ENCODE measurements at places on chromosomes 2 and 18.

DNA sequence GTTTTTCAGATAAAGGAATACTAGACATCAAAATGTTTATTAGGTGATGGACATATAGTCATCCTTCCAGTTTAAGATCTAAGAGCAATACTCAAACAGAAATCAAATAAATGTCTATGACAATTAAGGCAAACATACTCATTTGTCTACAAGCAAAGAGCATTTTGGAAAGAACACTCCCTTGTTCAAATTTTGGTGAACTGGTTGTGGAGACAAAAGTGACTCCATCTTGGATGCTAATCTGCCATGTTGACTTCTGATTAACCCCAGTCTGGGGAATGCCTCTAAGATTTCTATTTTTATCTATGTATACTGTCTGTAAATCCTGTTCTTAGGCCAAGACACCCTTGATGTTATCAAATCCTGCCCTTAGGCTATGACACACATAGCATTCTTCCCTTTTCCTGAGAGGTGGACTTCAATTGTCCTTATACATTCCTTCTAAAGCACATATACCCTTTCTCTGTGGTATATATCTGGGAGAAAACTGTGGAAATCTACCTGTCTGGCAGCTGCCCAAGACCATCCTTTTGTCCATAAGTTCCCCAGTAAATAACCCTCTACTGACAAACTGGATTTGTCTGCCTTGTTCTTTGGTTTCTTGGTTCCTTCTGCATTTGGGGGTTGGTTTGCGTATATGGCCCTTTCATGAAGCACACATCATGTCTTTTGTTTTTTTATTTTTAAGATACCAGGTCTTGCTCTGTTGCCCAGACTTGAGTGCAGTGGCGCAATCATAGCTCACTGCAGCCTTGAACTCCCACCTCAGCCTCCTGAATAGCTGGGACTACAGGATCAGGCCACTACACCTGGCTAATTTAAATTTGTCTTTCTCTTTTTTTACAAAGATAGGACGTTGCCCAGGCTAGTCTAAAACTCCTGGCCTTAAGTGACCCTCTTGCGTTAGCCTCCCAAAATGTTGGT, 12.5 kb upstream of the PLEKHM3 start:
- no peak for DNase-seq

DNA sequence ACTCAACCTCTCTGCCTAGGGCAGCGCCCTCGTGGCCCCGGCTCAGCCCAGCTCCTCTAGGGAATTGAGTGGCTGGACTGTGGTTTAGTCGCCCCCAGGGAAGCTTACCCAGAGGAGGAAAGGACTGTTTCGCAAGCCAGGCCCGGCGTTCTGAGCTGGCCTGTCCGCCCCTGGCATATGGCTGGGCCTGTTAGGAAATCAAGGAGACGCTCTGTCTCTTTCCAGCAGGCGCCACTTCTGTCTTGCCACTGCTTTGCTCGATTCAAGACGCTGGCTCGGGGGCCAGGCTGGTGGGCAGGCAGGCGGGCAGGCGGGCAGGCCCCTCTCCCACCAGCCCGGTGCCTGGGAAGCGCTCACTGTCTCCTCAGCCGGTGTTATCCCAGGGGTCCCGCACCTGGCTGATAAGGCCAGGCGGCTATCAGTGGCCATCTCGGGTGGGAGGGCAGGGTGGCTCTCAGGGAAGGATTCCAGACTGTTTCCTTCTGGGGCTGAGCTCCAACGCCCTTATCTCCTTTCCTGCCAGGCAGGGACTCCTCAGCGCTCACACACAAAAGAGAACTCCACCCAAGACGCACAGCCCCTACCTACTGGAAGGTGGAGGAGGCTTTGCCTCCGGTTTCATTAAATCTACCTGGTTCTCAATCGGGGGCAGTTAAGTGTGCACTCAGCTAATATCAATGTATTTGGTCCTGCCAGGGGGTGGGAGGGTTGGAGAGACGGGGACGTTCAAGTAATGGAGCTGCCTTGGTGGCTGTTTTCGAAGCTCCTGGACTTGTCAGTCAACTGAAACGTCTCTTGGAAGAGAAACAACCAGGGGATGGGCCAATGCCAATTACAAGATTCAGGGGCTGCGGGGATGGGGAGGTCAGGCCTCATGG, 109.1 kb downstream of the SMAD7 start:
- no peak for DNase-seq

DNA sequence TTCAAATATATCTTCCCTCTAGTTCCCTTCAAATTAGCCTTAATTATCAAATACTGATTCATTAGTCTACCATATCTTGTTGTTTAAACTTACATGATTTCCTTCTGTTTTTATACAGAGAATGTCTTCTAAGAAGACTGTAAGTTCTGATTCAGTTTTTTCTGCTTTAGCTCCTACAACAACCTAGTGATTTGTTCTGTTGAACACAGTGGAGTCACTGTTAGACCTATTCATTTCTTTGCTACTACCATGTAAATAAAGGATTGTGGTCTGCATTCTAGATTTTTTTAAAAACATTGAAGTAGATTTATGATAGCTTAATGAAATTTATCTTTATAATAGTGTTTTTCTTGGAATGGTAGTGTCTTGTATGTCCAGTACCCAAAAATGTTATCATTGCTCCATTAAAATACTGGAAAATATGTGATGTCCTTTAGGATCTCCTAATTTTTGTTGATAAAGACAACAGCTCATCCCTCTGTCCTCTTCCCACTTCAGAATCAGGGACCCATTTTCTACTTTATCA, 146.4 kb downstream of the MBD5 start:
- no peak for DNase-seq

GRCh38 chr2:218427741-218428140, 8.8 kb downstream of the VIL1 start:
- peak; percentile 39 for DNase-seq

DNA sequence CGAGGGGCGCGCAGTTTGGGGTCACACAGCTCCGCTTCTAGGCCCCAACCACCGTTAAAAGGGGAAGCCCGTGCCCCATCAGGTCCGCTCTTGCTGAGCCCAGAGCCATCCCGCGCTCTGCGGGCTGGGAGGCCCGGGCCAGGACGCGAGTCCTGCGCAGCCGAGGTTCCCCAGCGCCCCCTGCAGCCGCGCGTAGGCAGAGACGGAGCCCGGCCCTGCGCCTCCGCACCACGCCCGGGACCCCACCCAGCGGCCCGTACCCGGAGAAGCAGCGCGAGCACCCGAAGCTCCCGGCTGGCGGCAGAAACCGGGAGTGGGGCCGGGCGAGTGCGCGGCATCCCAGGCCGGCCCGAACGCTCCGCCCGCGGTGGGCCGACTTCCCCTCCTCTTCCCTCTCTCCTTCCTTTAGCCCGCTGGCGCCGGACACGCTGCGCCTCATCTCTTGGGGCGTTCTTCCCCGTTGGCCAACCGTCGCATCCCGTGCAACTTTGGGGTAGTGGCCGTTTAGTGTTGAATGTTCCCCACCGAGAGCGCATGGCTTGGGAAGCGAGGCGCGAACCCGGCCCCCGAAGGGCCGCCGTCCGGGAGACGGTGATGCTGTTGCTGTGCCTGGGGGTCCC, at the start of gene ITGA4:
Gene ITGA4, plus strand, starts transcription at position 266 of the 620 bp plus-strand sequence. Its CDS starts 269 bp downstream, at position 535.
- DNase-seq = peak; percentile 90

DNA sequence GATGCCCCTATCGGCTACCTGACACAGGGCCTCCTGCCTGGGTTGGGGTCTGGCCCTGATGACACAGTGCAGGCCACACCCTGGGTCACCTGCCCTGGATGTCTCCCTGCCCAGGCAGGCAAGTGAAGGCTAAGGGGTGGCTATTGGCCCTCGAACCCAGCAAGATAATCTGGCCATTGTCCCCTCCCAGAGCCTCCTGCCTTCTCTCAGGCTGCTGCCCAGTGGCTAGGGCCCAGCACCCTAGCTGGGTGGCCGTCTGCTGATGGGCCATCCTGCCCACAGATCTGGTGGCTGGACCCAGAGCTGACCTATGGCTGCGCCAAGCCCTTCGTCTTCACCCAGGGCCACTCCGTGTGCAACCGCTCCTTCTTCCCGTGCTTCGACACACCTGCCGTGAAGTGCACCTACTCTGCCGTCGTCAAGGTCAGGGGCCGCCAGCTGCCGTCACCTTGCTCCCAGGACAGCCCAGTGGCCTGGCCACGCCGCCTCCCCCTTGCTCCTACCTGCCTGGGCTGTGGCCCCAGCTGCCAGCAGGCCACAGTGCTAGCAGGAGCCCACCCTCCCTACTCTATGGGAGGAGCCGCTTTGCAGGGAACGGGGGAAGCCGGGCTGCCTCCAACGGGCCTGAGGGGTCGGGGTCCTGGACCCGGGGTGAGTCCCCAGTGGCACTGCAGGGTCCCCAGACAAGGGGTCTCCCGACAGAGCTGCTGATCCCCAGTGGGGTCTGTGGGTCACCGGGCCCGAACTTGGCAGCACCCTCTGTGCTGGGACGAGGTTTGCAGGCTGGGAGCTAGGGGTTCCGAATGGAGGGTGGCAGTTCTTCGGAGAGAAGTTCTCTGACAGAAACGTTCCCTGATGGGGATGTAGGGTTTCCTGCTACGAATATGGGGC, 4.1 kb downstream of the RNPEPL1 start:
- no peak for DNase-seq

GRCh38 chr2:148922776-148923475, 47.9 kb downstream of the KIF5C start:
- no peak for DNase-seq

Data from HAP-1 (cell line).